ENCODE measurements at places on chromosomes 1 and 21.

GRCh38 chr1:111593403-111594305 is 25.9 kb upstream of the RAP1A start:
- DNase-seq = peak; percentile 10

DNA sequence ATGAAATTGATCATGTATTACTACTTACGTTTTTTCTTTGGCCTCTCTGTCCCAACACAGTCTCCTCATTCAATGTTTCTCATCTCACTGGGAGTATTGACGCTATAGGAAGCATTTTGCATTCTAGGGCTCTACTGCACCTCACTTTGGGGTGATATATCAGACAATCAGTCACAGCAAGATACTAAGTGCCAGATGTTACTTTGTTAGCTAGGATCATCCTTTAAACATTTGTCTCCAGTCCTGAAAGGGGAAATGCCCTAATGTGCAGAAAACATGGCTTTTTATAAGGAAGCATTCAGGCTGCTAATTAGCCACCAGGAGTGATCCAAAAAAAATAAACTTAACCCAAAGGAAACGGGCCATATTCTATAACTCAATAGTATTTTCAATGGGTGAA is 409.1 kb downstream of the RWDD3 start:
- DNase-seq = no peak

GRCh38 chr1:170978371-170978910 is 43.1 kb downstream of the MROH9 start:
- peak; percentile 76 for DNase-seq

GRCh38 chr1:64597113-64597512 is 127.2 kb downstream of the CACHD1 start:
- no peak for DNase-seq

DNA sequence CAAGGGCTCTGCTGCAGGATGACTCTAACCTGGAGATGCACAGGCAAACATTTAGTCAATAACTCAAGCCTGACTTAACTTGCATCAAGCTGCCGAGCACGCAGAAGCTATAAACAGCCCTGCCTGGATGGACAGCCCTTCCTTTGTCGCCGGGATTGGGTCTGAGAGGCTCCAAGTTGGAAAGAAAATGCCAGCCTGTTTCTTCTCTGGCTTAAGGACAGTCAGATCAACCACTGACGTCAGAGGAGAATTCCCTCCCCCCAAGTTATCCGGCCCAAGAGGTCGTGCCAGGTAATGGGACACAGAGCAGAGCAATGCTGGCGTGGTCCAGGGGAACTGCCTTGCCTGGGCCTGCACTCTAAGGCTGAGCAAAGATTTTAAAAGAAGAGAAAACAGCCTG is 27.1 kb upstream of the LRRC38 start:
- DNase-seq = no peak

- DNase-seq = no peak
Measured at GRCh38 chr1:236471653-236472052, 52.1 kb upstream of the LGALS8 start.

DNA sequence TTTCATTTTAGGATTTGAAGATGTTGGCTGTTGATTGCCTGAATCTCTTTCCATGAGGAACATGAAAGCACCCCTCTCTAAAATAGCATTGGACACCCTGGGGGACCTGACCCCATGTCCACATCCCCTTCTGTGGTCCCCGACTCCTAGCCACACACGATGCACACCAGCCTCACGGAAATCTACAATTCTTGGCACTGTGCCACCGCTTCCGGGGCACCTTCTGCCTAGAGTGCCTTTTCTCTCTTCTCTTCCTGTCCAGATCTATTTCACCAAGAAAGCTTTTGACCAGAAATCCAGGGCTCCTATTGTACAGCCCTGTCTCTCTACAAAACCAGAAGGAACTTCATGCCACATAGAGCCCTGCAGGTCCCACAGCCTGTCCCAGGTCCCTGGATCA is 50.3 kb downstream of the MYSM1 start:
- no peak for DNase-seq

GRCh38 chr1:202016022-202016810 is 5.8 kb downstream of the ELF3 start:
- DNase-seq = no peak

DNA sequence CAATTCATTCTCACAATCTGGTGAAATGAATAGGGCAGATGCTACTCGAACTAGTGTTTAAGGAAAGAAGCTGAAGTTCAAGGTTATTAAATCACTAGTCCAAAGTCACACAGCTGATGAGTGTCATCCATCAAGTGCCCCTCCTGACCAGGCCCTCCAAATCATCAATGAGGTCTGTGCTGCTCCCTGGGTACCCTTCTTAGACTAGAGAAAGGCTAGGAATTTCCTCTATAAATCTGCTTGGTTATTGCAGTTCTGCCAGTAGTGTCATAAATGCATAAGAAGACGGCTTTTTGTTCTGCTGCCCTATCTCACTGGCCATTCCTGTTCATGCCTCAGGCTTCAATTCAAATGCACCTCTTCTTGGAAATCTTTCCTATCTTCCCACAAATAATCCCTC is 5.5 kb upstream of the KRTAP21-1 start:
- no peak for DNase-seq

DNA sequence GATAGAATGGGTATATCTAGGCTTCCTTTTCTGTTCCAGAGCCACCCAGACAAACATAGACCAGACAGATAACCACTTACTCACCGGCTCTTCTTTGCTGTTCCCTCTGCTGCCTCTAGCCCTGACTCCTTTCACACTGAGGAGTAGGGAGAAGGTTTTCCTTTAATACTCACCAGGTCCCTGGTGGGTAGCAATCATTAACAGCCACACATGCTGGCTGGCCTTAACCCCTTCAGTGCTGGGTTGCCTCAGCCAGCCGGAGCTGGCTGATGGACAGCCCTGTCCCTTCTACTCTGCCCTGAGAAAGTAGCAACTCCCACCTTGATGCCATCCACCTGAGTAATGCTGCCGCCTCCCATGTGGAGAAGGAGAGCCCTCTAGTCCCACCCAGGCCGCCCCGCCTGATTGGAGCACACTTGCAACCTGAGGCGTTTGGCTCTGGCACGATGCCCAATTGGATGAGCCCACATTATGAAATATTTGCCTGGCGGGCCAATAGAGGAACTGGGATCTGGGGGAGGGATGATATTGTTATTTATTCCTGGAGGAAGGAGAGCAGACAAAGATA is 71.6 kb downstream of the PLEKHA6 start:
- DNase-seq = no peak

- no peak for DNase-seq
Measured at GRCh38 chr1:1367315-1367714, 7.7 kb downstream of the AURKAIP1 start.

GRCh38 chr1:100811808-100812207 is 82.8 kb downstream of the EXTL2 start:
- DNase-seq = no peak

DNA sequence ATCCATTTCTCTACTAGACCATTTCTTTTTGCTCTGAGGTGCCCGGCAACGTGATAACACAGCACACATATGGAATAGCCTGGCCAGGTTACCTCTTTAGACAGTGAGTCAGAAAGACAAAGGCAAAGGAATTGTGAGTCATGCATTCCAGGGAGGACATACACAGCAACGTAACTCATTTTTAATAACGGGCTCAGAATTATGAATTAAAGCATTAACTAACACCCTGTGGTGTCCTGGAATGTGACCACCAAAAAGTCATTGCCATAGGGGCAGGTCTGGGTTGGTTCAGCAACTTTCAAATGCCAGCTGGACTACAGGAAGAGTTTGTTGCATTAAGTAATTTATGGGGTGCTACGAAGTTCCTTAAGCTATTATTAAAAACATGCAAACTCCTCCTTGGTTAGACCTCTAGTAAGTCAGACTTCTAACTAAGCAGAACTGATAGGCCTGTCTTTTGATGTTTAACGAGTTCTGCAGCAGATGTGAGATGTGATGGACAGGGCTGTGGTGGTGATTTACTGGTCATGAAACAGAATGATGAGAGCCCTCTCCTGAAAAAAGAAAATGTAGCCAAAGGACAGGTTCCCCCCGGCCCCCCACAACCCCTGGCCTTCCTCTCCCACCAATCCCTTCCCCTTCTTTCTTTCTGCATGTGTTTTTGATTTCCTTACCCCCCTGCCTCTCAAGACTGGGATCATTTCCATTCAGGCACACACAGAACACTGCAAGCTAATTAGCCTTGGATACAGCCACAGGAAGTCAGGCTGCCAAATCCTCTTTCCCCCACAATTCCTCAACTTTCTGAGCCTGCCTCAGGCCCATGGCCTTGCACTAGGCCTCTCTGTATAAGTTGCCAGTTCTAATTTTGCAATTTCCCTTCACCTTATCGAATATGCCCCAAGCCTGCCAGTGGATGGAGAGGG is 88.9 kb upstream of the HAO2 start:
- peak; percentile 84 for DNase-seq

GRCh38 chr21:32549440-32549839 is 35.9 kb downstream of the TCP10L start:
- DNase-seq = no peak

DNA sequence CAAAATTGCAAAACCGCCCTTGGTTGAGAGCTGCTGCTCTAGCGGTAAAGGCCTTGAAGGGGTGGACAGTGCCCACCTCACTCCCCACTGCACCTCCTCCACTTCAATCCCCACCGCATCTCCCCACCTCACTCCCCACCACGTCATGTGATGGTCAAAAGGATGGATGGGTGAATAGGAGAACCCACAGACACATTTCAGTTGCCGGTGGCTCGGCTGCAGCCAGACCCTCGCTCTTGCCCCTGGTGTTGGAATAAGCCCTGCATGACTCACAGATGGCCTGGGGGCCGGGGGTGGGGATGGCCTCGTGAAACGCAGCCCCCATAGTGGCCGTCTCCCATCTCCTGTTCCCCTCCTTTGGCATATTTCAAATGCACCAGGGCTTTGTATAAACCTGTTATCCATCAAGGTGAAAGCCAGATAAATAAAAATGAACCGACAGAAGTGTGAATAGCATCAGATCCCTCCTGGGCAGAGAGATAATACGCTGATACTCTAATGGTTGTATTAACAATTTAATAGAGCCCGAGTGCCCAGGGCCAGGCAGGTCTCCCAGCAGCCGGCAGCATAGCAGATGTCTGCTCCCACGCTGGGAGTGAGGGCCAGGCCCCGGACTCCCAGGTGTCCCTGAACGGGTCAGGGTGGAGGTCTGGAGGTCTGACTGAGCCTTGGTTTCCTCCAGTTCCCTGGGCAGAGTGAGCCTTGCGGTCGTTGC is 300.3 kb downstream of the NPHP4 start:
- DNase-seq = no peak

DNA sequence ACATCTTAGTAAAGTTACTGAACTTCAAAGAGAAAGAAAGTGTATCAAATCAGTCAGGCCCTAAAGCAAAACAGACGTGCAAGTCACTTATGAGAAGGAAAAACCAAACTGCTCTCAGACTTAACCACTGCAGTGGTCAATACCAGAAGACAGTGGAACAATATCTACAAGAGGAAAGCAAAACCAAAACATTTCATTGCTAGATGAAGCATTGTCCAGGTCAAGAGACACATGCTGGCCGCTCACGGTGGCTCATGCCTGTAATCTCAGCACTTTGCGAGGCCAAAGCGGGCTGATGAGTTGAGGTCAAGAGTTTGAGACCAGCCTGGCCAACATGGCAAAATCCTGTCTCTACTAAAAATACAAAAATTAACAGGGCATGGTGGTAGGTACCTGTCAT is 82.0 kb upstream of the MROH9 start:
- DNase-seq = no peak

GRCh38 chr1:91513160-91513559 is 12.5 kb downstream of the CDC7 start:
- DNase-seq = no peak

DNA sequence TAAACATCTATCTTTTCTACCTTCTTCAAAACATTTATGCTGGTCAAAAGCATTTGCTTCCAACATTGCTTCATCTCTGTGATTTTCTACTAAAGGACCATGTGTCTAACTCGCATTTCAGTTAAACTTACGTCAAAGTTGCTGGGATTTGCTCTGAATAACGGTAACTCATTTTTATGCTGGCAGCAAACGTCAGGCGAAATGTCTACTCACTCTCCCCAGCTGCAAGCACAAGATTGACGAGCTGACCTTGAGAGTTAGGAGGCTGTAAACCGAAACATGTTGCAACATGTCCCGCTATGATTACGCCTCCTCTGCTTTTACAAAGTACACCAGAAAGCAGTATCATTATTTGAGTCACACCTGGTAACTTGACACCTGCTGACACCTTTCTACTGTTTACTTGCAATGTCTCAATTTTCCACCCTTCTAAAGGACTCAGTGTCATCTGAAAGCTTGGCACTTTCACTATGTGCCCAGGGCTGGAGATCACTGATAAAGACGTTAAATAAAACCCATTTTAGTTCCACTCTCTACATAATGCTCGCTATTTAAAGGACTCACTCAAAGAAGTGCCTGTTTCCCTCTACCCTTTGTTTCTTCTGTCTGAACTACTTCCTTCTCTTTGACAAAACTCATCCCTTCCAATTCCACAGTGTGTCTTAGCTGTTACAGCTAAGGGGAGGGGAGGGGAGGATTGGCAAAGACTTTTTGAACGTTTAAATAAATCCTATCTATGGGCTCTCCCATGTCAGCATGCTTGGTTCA is 111.9 kb downstream of the PTPN14 start:
- DNase-seq = peak; percentile 98

DNA sequence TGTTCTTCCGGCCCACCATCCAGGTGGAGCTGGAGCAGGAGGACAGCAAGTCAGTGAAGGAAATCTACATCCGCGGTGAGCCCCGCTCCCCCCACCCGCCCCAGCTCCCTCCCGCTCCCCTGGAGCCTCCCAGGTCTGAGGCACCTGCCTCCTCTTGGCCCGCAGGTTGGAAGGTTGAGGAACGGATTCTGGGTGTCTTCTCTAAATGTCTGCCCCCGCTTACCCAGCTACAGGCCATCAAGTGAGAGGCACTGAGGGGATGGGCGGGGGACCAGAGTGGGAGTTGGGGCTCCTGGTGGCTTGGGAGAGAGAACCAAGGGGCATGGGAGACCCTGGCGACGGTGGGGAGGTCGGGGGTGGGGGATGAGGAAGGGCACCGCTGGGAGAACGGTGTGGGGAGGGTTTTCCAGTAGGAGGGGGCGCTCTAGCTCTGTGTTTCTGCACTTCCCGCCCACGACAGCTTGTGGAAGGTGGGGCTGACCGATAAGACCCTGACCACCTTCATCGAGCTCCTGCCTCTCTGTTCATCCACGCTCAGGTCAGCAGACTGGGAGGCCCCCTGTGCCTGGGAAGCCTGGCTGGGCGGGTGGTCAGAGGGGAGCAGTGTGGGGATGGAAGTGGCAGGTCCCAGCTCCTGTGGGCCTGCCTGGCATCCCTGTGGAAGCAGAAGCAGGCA is 4.2 kb downstream of the LRRC71 start:
- no peak for DNase-seq

- peak; percentile 92 for DNase-seq
Measured at GRCh38 chr21:33799378-33800090, 116.1 kb downstream of the ATP5PO start.

GRCh38 chr1:184685116-184685515 is 69.5 kb downstream of the EDEM3 start:
- no peak for DNase-seq

- peak; percentile 73 for DNase-seq
Measured at GRCh38 chr1:1429671-1430073, 5.8 kb upstream of the VWA1 start.

- DNase-seq = no peak
Measured at GRCh38 chr1:159838715-159839114, 12.0 kb downstream of the SLAMF8 start.
